ENCODE measurements at places on chromosomes 5 and 9.

GRCh38 chr5:93723681-93724080 lies 17.7 kb downstream of the POU5F2 start:
- no peak for DNase-seq

- no peak for DNase-seq
Measured at GRCh38 chr5:139426203-139426885, 13.0 kb downstream of the DNAJC18 start.

DNA sequence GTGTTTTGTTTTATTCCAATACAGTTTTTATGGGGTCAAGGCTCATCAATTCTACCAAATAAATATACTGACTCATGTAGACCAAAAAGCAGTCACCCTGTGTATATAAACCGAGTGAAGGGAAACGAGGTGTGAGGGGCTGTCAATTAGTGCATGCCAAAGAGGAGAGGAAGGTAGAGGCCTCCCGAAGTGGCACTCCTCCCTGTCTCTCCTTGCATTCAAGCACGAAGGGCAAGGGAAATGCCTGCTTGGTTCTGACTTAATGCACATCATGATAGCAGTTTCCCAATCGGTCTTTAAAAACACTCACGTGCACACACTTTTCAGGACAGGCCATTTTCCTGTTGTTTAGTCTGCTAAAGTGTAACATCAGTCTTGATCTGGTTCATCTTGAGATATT lies 125.6 kb upstream of the SLCO6A1 start:
- DNase-seq = no peak

DNA sequence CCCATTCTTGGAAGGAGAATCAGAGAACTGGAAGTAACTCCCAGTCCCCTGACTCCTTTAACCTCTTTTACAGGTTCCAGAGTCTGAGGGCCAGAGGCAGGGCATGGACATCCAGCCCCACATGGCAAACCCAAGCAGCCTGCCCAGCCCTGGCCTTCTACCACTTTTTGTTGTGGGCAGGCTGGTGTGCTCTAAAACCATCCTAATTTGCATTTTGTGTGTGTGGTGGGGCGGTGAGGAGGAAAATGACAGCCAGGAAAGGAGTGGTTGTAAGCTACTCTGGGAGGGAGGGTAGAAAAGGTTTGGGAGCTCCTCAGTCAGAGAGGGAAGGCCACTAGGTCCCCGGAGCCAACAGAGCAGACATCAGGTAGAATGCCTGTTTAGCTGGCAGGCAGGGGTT lies 90.6 kb downstream of the PSD2 start:
- DNase-seq = no peak

- DNase-seq = no peak
Measured at GRCh38 chr5:3373391-3373790, 222.2 kb upstream of the IRX1 start.

GRCh38 chr5:61306531-61307131 lies 25.4 kb upstream of the ZSWIM6 start:
- DNase-seq = no peak

DNA sequence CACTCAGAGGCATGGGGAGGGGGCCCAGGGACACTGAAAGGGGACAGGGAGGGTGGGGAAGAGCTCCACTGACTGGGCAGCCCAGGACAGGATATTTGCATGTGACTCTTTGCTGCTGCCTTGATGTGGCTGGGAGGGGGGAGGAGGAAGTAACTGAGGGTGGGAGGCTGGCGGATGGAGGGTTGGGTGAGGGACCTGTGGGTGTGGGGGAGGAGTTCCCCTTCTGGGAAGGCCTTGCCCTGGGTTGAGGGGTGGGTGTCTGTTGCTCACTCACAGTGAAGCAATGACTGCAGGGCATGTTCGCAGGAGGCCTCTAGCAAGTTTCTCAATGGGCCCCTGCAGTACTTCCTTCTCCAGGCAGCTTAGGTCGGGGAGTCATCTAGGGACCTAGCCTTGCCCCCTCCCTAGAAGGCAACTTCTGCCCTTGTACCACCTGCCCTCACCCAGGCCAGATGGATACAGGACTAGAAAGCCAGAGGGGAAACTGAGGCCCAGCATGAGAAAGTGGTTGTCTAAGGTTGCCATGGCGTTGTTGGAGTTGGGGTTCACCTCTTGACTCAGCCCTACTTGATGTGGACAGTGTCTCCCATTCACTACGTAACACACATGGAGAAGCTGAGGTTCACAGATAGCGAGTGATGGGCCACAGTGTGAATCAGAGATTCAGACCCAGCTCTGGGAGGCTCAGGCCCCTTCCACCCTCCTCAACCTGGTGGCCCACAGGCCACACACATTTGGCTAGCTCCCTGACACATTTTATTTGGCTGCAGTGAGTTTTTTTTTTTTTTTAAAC lies 3.0 kb downstream of the GRK6 start:
- peak; percentile 88 for DNase-seq

DNA sequence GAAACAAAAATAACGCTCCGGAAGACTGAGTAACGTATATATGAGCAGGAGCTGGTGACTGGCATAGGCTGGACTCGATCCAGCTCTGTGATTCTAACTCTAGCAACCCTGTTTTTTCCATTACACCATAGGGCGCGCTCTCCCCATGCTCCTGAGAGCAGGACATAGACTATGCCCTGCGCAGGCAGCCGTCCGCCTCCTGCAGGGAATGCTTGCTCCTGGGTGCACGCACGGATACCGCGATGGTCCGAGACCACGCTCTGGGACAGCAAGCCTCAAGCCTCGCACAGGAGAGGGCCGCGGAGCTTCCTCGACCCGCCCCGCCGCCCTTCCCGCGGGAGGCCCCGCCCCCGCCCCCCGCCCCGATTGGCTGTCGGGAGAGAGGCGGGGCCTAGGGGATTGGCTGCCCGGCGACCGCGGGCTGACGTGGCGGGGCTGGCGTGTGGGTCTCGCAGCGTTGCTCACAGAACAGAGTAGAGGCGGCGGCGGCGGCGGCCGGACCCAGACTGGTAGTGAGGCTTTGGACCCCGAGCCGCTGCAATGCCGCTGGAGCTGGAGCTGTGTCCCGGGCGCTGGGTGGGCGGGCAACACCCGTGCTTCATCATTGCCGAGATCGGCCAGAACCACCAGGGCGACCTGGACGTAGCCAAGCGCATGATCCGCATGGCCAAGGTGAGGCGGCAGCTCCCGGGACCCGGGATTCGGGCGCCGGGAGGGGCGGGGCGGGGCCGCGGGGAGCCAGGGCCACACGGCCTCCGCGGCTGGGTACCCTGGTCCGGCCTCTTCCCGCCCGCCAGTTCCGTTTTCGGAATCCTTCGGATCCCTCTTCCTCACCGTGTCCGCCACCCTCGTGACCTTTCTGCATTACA lies at the start of gene NANS:
Gene NANS, plus strand, starts transcription at position 464 of the 869 bp plus-strand sequence. Its CDS starts 77 bp downstream, at position 541.
- peak; percentile 90 for DNase-seq

- no peak for DNase-seq
Measured at GRCh38 chr5:158462349-158463114, 603.6 kb upstream of the CLINT1 start.

DNA sequence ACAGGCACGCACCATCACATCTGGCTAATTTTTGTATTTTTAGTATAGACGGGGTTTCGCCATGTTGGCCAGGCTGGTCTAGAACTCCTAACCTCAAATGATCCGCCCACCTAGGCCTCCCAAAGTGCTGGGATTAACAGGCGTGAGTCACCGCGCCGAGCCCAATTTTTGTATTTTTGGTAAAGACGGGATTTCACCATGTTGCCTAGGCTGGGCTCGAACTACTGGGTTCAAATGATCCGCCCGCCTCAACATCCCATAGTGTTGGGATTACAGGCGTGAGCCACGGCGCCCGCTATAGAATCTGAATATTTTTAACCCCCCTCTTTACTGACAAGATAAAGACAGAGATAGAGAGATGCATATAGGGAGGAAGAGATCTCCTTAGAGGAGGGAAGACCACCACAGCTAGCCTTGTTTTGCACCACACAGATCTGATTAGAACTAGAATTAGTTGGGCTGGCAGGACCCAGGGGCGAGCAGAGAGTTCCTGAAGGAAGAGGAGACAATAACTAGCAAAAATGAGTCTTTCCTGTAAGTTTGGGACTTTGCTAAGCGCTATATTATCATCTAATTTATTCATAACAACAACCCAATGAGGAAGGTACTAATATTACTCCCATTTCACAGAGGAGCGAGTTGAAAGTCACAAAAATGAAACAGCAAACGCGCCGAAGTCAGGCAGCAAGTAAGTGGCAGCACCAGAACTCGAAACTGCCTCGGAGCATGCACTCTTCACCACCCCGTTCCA lies 1.5 kb upstream of the ANKHD1 start:
- DNase-seq = no peak

GRCh38 chr9:121727295-121728020 lies 76.0 kb downstream of the DAB2IP start:
- DNase-seq = no peak

Measured in activated gamma-delta T cell treated with Interleukin-2 at 50 U/mL for 16 hours (primary cell).